T-helper 1 cell (primary cell): ENCODE measurements at places on chromosomes 16 and 17.

DNA sequence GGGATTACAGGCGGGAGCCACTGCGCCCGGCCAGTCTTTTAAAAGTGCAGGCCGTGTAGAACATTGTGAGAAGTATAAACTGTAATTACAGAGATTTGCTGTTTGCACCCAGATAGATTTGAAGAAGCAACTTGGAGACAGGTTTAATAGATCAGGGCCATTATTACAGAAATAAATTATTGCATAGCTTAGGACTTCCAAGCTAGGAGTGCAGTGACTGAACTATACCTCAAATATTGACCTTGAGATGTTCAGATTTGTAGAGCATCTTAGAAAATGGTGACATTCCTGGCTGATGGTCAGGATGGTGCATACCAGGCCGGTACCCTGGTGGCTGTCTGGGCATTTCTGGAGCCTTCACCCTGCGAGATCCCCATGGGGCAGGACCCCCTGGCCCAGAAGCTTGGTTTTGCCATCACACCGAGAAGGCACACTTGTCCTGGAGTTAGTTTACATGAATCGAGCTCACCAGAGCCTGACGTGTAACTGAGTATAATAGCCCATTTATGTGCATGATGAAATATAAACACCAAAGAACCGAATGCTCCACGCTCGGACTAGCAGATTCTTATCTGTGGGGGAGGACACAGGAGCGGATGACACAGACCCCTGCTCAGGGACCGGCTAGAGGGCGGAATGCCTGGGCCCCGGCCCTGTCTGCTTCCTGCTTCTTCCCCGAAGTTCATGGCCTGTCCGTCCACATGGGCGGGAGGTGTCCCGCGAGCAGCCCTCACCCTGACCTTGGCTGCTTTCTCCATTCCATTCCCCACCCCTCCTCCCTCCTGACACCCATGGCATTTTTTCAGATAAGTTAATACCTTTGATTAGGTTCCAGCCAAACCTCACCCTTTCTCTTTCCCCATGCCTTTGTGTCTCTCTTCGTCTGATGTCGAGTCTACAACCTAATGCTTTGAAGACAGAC, 32.1 kb downstream of the CCDC40 start:
- DNase-seq, result no peak

DNA sequence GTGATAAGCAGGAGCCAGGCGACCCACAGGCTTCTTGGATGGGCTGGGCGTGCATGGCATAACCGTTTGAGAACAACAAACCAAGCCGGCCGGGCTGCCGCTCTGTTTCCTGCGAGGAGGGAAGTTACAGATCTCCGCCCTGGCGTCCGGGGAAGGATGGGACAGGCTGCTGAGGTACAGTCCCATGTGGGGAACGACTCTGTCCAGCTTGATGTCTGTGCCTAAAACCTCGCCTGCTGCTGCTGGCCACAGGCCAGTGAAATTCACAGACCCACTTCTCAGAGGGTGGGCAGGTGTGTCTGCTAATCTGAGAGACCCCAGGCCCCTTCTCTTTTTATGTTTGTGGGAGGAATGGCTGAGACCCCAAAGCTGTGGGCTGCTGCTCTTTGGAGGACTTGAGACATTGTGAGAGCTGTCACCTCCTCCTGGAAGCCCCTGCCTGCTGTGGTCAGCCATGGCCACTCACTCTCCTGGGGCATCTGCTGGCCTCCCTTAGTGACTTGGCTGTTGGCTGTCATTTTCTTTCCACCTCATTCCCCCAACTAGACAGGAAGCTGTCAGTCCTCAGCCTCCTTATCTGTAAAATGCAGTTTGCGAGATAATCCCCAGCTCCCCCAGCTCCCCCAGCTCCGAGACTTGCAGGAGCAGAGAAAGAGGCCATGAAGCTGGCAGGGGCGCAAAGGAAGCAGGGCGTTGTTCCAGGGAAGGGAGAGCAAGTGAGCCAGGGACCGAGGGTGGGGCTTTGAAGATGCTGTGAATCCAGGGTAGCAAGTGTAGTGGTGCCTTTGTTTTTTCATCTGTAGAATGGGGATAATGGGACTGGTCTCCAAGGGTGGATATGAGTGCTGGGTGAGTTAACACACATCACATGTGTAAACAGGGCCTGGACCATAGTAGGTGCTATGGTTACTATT, 51.0 kb downstream of the CMIP start:
- DNase-seq, result no peak

DNA sequence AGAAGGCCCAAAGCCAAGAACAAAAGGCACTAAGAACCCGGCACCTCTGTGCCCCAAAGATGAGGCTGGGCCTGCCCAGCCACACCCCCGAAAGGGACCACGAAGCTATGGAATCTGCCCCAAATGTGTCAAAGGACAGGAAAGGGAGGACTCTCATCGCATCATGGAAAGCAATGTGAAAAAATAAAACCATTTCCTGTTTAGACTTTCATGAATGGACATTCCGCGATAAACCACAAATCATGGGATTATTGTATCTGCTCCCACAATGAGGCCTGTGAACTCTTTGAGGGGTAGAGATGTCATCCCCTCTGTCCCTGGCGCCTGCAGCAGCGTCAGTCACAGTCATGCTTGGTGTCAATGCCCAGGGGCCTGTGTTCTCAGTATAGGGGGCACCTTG, 135.0 kb downstream of the COPRS start:
- DNase-seq, result no peak

DNA sequence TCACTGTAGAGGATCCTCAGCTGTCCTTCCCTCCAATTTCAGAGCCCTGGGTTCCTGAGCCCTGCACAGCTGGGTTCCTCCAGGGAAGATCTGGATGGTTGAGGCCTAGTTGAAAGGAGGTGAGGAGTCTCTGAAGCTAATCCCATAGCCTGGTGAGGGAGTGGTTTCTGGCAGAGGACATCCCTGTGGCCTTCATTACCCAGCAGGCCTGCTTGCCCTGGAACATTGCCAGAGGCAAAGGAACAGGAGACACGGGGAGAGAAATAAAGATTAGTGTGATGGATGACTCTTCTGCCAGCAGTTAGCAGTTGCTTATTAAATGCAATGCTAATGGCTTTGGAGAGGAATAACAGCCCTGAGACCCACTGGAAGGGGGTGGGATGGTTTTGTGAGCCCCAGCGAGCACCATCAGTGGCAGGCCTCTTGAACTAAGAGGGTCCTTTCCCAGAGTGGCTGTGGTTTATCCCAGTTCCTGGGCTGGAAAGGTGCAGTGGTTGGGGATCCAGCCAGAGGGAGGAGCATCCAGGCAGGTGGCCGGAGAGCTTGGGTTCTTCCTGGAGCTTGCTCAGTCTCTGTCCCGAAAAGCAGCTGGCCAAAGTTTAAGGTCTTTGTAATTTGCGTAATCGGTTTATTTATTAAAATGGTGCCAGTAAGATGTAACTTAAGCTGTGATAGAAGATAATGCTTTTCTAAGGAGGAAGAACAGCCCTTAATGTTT, 209.7 kb downstream of the CCDC182 start:
- DNase-seq, result no peak

GRCh38 chr17:4588391-4588790, 4.1 kb downstream of the SMTNL2 start:
- DNase-seq, result no peak

DNA sequence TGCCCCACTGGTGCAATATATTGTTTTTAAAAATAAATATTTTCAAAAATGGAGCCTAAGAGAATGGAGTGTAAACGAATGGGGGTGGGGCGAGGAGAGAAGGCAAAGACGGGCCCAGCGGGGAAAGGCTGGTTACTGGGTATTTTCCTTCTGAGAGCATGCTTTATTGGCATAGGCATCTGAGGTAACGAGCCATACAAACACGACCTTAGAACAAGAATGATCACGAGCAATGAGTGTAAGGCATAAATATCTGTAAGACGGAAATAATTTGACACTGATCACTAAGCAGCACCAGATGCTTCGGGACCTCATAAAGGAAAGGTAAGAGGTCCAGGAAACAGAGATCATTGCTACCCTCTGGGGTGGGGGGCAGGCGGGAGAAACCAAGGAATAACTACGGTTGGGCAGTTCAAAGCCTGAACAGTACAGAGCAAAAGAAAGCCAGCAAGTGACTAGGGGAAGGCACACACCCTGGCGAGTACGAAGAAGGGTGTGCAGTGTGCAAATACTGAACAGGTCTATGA, 959 bp downstream of the SSH2 start:
- no peak for DNase-seq

GRCh38 chr17:71417142-71417541, 703.7 kb upstream of the SOX9 start:
- no peak for DNase-seq

- no peak for DNase-seq
Observed at GRCh38 chr17:1634841-1635650, 6.4 kb upstream of the SLC43A2 start.

GRCh38 chr16:55204069-55204468, 119.9 kb upstream of the IRX6 start:
- DNase-seq, result no peak

DNA sequence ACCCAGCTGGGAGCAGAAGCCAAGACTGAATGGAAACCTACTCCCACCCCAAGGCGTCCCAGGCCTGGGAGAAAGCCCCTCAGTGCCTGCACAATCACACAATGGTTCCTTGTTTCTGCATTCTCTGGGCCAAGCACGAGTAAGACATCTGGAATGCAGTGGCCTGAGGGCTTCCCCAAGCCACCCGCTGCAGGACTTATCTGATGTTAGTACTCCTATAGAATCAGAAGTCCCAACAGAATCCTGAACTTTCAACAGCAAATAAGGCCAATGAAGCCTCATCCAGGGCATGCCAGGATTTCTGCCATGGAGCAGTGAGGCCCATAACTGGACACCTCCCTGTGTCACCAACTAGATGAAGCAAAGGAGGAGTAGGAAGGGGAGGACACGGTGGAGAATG, 28.6 kb downstream of the MYO18A start:
- DNase-seq, result no peak

GRCh38 chr17:45161288-45162024, at the start of gene HEXIM2:
HEXIM2 (plus strand) TSS chr17:45161875; CDS start chr17:45162794, 919 bp downstream.
- peak; percentile 91 for DNase-seq

- no peak for DNase-seq
Observed at GRCh38 chr17:34218748-34219147, 36.3 kb upstream of the CCL2 start.

DNA sequence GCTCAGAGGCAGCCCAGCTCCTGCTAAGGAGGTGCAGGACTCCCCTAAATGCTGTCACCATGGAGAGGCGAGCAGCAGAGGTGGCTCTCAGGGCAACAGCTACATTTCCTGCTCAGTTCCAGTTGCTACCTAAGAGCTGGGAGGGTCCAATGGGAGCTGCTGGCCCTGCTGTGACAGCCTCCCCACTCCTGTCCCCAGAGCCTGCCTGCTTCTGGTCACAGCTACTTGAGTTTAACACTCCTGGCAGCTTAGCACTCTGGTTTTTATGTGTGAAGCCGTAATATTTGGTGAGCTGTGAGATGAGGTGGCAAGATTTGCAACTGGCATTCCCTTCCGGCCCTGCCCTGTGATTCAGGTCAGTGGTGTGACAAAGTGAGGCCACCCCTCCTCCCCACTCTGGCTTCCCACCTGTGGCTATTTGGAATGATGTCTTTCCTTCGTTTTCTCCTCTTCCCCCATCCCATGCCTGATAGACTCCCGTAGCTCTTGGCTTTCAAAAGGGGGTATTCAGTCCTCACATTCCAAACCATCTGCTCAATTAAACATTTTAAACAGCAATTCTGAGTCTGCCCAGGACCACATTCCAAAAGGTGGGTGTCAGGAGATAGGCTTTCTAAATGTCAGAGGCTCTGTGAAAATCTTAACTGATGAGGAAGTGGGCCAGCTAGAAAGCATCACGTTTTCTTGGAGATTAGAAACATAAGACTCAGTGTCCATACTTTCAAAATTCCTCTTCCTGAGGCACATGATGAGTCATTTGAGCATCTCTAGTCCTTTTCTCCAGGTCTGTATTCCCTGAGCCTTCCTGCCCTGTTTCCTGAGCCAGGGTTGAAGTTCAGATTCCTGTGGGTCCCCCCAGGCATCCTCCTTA, 42.6 kb upstream of the SKAP1 start:
- DNase-seq, result no peak

DNA sequence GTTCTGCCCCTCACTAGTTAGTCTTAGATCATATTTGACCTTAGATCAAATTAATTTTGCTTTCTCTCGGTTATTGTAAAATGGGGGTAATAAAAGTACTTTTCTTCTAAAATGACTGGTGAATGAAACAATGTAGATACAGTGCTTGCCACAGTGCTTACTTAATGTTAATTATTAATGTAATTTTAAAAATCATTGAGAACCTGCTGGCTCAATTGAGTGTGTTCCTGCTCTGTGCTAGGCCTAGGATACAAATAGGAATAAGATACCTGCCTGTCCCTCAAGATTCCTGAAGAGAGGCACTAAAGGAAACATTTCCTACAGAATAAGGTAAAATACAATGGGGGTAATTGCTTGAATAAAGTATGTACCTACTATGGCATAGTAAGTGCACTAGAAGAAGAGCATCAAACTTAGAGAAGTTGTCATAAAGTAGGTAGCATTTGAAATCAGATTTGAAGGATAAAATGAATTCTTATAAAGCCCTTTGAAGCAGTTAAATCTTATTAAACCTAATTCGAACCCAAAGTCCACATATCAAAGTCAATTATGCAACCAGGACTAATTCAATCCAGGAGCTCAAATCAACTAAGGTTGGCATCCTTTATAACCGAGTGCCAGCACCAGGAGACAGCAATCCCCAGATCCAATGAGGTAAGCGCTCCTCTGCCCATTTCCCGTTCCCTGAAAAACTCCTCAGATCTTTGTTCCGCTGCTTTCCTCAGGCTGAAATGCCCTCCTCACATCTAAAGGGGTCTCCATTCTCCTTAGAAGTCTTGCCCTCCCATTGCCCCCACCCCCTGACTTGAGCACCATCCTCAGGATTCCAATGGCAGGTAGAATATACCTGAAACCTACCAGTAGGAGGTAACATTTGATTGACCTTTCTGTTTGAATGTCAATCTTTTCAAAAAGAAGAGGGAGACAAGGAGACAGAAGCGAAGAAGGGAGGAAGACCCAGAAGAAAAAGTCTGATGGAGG, 2.4 kb upstream of the MED13 start:
- DNase-seq, result no peak

GRCh38 chr16:62665269-62665668, 629.0 kb upstream of the CDH8 start:
- DNase-seq, result no peak

- no peak for DNase-seq
Observed at GRCh38 chr17:16652847-16653366, 743 bp downstream of the ZNF624 start.

- no peak for DNase-seq
Observed at GRCh38 chr16:49365711-49366509, 7.7 kb upstream of the C16orf78 start.

DNA sequence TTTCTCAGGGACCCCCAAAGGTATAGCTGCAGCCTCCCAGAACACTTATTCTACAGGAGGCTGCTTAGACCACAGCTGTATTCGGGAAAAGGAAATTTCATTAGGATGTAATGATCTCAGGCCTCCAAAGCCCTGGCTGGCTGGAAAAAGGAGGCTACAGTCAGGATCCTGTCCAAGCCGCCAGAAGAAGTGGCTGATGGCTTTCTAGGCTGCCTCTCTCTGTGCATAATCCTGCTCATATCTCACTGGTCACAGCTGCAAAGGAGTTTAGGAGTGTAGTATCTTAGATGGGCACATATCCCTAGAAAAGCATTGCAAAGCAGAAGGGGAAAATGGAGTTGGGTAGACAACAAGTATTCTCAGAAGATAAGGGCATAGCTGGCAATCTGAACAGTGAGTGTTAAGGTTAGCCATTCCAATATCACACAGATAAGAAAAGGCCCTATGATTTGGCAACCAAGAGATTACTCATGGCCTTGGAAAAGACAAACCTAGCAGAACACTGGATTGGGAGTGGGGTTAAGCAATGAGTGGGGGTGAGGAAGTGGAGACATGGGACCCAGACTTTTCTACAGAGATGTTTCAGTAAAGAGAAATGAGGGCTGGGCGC, 26.0 kb upstream of the PRKCA start:
- DNase-seq, result no peak
